Stimulated activated CD8-positive, alpha-beta memory T cell treated with anti-CD3 and anti-CD28 coated beads, Interleukin-4, amount 100 ng/mL, for 1 hour (primary cell): ENCODE measurements at places on chromosomes 1 and 21.

DNA sequence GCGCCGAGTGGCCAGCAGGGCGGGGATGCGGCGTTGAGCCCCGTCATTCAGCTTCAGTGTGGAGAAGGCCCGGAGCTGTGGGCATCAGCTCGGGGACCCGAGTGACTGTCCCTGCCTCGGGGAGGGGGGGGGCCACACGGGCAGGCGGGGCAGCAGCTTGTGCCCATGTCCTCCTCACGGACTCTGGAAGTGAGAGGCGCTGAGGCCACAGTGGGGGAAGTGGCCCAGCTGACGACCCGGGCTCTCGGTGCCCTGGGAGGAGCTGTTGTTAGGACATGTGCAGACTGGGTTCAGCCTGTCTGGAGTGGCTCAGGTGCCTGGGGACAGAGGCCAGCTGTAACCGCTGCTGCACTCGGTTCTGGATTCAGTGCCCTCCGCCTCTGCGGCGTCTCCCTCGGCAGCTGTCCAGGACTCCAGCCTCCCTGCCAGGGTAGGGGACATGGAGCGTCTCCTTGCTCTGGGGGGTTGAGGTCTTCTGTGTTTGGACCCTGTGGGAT lies 71.1 kb downstream of the SKI start:
- no peak for DNase-seq

GRCh38 chr1:212205843-212206242 lies 79.4 kb upstream of the PPP2R5A start:
- DNase-seq, result no peak

GRCh38 chr1:36516372-36517010 lies 33.8 kb upstream of the CSF3R start:
- DNase-seq, result no peak

GRCh38 chr1:109937738-109938137 lies 27.1 kb downstream of the CSF1 start:
- no peak for DNase-seq

- no peak for DNase-seq
Observed at GRCh38 chr21:45894906-45895777, 86.4 kb upstream of the COL6A1 start.

DNA sequence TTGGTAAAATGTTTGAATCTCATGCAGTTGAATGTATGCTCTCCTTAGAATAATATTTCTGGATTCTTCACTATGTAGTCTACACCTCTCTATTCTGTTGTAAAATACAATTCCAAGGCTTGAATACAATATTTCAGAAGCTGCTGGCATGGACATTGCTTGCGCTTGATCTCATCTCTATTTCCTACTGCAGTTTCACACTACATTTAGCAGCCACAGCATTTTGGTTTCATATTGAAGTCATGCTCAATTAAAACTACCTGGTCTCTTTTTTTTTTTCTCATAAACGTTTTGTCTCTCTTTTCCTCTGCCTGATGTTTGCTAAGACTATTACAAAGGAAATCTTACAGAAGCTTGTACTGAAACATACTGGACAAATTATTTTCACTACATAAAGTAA lies 631.0 kb upstream of the TMPRSS15 start:
- DNase-seq, result no peak

DNA sequence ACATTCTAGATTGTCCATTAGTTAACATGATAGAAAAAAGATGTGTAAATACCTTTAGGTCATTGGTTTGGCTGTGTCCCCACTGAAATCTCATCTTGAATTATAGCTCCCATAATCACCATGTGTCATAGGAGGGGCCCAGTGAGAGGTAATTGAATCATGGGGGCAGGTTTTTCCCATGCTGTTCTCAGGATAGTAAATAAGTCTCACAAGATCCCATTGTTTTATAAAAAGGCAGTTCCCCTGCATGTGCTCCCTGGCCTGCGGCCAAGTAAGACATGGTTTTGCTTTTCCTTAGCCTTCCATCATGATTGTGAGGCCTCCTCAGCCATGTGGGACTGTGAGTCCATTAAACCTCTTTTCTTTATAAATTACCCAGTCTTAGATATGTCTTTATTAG lies 32.5 kb upstream of the SLC44A5 start:
- DNase-seq, result no peak

GRCh38 chr1:6211731-6212130 lies 5.8 kb downstream of the RNF207 start:
- DNase-seq, result no peak

- no peak for DNase-seq
Observed at GRCh38 chr1:48007047-48007446, 9.9 kb upstream of the TRABD2B start.

DNA sequence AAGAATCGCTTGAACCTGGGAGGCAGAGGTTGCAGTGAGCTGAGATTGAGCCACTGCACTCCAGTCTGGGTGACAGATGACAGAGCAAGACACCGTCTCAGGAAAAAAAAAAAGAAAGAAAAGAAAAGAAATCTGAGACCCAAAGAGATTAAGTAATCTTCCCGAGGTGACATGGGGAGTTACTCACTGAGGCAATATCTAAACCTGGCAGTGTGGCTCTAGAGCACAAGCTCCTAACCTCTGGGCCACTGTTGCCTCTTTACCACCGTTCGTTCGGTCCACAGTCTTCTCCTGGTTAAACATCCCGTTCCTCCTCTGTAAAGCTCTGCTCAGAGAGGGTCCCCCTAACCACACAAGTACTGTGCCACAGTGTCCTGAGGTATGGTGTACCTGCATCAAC lies 1.5 kb downstream of the HMGCL start:
- DNase-seq, result no peak

GRCh38 chr1:8941906-8942305 lies 3.8 kb upstream of the CA6 start:
- DNase-seq, result no peak

GRCh38 chr1:43405876-43406234 lies 16.2 kb downstream of the SZT2 start:
- DNase-seq, result no peak

- no peak for DNase-seq
Observed at GRCh38 chr1:10210841-10211804, 753 bp downstream of the KIF1B start.

DNA sequence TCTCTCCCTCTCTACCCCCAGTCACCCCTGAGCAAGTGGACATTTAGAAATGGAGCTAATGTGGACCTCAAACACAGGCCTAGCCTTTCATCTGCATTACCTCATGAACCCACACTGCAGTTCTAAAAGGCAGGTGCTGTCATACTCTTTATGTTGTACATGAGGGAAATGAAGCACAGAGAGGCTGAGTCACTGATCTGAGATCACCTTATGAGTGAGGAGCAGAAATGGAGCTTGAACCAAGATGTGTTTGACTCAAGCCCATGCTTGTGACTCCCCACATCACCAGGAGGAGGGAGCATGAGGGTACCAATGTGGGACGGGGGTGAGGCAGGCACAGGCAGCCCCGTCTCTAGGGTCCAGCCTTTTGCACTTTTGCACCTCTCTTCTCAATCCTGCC lies 702.8 kb downstream of the PTPRU start:
- no peak for DNase-seq

- no peak for DNase-seq
Observed at GRCh38 chr1:84450910-84451309, 28.2 kb upstream of the RPF1 start.

- DNase-seq, result no peak
Observed at GRCh38 chr21:16419188-16419921, 689.6 kb downstream of the USP25 start.

DNA sequence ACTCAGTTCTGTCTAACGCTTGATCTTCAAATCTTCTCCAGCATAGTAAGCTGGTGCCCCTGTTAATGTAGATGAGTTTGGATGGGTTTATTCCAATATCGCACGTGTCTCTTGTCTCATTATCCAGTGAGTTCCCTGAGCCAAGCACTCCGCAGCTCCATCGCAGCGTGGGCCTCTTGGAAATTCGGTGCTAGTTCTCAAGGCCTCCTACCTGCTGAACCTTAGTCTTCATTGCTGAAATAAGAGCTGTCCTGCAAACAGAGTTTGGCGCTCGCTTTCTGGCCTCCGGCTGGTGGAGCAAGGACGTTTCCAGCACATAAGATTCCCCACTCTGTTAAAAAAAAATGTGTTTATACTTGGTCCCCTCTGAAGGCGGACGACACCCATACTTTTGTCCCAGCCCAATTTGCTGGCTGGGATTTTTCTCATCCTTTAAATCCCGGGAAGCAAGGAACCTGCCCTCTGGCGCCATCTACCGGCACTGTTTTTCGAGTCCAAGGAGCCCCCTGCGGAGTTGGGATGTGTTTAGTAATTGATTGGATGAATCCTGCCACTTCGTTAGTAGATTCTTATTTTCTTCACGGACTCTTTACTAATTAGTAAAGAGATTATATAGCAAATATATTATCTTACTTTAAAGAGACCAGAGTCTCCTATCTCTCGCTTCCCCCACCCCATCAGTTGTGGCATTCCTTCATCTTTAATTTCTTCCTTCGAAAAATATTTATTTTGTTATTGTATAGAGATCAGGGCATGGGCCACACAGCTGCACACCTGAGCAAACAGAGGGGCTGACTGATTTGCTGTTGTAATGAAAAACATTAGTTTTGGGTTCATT lies 14.7 kb downstream of the JUN start:
- DNase-seq, result no peak

DNA sequence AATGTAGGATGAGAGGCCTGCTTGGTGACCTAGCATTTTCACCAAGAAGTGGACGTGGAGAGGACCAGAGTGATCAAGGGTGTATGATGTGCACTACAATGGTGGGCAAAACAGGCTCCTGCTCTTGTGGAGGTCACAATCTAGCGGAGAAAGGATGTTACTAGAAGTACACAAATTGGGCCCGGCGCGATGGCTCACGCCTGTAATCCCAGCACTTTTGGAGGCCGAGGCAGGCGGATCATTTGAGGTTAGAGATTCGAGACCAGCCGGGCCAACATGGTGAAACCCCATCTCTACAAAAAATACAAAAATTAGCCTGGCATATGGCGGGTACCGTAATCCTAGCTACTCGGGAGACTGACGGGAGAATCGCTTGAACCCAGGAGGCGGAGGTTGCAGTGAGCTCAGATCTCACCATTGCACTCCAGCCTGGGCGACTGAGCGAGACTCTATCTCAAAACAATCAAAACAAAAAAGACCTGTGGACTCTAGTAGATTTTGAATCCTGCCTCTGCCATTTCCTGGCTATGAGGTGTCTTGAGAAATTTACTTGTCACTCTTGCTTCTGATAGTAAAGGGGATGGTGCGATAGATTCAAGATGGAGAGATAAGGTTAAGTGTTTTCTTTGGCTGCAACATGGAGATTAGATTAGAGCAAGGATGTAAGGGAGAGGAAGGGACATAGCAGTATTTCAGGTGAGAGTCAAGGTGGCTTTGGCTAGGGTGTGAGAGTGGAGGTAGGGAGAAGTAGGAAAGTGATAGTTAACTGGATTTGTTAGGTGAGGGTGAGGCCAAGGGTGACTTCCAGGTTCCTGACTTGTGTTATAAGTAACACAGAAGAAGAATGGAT lies 7.1 kb downstream of the KLF18 start:
- no peak for DNase-seq

DNA sequence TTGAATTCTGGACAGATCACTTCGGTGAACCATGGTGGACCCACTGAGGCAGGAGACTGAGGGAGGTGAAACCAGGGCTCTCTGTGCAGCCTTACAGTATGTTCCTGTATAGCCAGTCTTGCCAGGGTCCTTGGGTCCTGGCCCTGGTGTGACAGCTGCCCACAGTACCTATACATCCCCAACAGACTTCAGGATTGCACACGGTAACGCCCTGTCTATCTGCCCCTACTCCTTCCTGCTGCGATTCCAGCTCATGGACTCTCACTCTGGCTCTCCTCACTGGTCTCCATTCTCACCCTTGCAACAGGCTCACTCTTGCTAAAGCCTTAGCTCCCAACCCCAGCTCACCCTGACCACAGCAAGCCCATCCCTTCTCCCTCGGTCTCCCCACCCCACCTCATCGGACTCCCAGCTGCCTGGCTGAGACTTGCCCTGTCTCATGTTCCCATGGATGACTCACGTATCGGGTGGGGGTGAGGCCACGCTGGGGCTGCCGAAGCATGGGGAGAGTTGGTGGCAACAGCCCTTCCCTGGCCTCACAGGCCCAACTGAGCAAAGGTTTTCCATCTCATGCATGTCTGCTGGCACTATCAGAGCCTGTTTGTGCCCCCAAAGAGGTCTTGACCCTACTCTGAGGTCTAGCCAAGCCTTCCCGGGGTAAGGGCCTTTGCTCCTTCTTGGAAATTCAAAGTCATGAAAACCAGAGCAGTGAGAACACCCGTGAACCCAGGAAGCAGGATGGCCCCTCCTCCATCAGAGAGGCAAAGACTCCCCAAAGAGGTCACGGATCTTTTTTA lies 7.1 kb downstream of the PHLDA3 start:
- no peak for DNase-seq

DNA sequence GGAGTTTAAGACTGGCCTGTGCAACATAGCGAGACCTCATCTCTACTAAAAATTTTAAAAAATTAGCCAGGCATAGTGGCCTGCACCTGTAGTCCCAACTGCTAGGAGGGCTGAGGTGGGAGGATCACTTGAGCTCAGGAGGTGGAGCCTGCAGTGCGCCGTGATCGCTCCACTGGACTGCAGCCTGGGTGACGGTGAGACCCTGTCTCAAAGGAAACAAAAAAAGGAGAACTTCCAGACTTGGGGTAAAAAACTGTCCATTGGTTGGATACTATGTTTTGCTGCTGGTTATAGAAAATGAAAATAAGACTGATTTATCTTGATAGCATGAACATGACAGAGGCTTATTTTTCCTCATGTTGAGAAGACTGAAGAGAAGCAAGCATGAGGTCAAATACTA lies 79.4 kb downstream of the WDR4 start:
- DNase-seq, result no peak

DNA sequence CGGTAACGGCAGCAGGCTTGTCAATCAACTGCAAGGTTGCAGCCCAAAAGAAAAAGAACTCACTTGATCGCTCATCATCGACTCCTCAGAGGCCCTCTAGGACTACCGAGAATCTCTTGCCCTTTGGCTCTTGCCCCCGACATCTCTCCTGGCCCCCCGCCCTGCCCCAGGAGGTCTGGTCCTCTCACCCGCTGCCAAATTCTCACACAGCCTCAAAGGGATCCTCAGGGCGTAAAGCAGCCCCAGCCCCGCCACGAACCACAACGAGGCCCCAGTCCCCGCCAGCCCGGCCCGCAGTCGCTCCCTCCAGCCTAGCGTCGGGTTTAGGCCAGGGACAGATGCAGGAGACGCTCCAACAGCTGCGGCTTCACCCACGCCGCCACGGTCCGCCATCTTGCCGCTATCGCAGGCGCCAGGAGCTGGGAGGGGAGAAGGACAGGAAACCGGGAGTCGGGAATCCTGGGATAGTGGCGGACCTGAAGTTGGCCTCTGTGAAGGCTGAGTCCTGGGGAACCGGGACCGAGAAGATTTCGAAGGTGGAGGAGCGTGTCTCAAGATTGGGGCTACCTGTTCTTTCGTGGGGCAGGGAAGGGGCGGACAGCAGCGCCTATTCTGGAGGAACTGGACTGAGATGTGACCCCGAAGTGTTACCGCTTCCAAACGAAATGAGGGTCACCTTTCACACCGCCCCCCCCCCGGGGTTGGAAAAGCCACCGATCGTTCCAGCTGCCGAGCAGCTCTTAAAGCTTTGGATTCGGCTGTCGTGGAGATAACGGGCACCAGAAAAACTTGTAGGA lies at the start of gene ST7L:
TSS of gene ST7L (minus strand) at position 421 of the 797 bp plus-strand sequence. CDS start at position 393, 28 bp downstream.
- DNase-seq, result peak; percentile 28

GRCh38 chr1:235326719-235327558 lies 1.0 kb downstream of the ARID4B start:
- DNase-seq, result peak; percentile 9

GRCh38 chr1:1782399-1783221 lies 4.3 kb upstream of the NADK start:
- DNase-seq, result no peak

- no peak for DNase-seq
Observed at GRCh38 chr1:28370239-28371009, 884 bp downstream of the PHACTR4 start.

- no peak for DNase-seq
Observed at GRCh38 chr1:25527226-25527846, 16.1 kb upstream of the LDLRAP1 start.
